ENCODE measurements at places on chromosomes 1 and 21.

- no peak for DNase-seq
These were observed 113.9 kb downstream of the SLC45A1 start for GRCh38 chr1:8431784-8432183.

GRCh38 chr1:42774928-42775526 is 8.0 kb downstream of the C1orf50 start:
- DNase-seq: no peak

GRCh38 chr1:184189361-184189760 is 137.8 kb downstream of the TSEN15 start:
- DNase-seq: no peak

DNA sequence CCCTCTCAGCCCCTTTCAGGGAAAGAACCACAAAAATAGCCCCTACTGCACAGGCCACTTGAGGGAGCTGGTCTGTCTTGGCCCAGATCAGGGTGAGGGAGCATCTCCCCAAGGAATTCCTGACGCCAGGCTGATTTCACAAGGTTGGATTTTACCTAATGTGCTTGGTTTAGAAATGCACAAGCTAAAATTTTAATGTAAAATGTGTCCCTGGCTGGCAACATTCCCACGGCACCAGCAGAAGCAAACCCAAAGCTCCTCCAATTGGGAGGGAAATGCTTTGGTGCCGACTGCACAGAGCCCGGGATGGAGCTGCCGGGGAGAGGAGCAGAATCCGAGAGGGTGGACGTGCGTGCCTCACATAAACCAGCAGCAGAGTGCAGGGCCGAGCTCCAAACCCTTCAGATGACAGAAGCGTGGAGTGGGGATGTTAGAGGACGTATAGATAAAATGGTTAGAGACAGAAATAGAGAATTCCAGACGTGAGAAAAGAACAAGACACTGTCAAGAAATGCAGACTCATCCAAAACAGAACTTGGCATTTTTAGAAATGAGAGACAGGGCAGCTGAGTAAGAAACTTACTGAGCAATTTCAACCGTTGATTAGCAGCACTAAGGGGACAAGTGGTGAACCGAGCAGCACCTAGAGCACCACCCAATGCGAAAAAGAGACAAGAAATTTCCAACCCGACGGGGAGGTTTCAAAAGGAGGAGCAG is 41.6 kb upstream of the TMEM52 start:
- DNase-seq: no peak

DNA sequence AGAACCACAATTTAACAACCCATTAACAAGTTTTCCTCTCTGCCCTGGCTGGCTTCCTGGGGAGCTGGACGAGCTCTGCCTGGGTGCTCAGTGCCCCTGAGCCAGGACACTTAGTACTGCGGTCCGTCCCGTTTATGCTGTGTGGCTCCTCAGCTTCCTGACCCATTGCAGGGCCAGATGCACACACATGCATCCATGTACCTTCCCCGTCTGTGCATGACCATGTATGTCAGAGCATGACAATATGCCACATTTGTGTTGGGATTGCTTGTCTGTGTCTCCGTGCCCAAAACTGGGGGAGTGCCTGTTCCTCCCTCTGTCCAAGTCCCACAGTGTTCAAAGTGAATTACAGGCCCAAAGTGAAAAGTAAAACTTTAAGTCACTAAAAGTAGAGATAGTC is 9.7 kb upstream of the TFF3 start:
- DNase-seq: no peak

DNA sequence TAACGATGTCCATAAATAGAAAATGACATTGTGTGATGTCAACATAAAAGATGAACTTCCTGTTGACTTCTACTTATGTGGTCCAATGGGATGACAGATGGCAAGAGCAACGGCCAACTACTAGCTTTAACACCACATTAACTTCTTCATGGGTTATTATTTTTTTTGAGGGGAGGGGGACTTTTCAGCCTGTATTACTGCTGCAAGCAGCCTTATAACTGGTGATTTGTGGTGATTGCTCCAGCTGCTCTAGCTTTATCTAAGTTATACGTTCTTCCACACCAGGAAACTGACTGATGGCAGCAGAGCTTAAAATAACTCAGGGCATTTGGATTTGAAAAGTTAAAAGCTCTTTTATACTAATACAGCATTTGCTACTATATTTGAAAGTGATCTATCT is 228.8 kb upstream of the B3GALT2 start:
- no peak for DNase-seq

GRCh38 chr21:39562791-39563770 is 49.7 kb upstream of the B3GALT5 start:
- no peak for DNase-seq

DNA sequence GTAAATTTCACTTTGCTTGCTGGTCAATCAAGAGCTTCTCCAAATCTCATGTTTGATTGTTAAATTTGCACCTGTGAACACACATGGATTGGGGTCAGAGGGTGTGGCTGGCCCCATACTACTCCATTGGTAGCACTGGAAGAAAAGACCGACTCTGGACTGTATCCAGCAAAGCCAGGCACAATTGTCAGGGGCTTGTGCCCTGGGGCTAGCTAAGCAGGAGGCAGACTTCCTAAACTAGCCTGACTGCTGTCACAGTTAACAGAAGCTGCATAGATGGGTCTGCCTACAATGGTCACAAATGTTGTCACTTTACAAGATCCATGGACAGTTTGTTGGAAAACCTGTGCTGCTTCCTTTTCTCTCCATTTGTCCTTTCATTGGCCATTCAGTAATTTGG is 421.0 kb downstream of the DSCAM start:
- DNase-seq: no peak

- DNase-seq: no peak
These were observed 21.5 kb downstream of the MAP3K7CL start for GRCh38 chr21:29151931-29152330.

GRCh38 chr21:35256468-35256988 is 207.4 kb upstream of the RUNX1 start:
- peak; percentile 95 for DNase-seq

DNA sequence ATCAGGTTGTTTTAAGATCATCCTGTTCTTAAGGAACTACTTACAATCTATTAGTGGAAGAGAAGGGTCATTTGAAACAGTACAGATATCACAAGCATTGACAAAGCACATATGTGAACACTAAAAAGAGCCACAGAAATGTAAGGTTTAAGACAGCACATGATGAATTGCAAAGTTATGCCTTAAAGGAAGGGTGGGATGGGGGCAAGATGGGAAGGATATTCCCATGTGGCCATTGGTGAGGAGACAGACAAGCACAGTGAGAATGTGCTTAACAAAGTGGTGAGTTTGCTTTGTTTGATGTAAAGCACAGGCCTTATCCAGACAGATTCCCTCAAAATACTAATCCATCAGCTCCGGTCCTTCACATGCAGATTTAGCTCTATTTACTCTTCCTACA is 151.6 kb upstream of the IVNS1ABP start:
- DNase-seq: no peak

DNA sequence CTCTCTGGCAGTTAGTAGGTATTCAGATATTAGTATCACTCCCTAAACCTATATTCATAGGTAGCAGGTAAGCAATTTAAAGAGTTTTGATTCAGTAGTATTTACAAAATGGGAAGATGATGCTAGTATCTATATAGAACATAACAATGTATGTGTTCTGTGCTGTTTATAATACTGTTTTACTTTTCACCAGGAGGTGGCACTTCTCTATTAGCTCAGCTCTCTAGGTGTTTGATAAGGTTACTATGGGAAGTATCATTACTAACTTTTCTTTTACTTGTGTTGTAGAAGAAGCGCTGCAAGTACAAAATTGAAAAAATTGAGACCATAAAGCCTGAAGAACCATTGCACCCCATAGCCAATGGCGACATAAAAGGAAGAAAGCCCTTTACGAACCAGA is 49.4 kb upstream of the FASLG start:
- peak; percentile 57 for DNase-seq

DNA sequence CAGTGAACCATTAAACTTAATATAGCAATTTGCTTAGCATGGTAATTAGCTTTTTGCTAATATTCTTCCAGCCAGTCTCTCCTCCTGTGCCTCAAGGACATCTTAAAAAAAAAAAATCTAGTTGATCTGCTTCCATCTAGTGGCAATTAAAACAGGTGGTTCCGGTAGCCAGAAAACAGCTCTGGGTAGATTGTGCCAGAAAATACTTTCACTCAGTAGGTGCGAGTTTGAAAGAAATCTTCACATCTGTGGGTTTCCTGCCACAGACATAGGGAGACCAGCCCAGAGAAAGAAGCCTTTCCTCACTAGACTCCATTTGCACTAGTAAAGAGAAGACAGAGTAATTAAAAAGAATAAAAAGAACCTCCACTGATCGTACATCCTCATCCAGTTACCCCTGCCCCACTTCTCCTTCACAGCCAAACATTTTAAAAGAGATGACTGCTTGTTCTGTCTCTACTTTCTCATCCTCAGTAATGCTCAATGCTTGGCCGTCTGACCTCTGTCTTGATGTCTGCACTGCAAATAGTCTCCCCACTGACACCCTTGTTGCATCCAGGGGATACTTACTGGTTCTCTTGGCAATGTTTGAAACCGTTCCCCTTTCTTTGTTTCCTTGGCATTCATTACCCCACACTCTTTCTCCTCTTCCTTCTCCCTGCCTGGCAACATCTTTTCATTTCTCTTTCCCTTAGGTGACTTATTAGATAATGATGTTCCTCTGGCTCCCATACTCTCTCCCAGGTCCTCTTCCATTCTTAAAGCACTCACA is 16.9 kb downstream of the SELL start:
- DNase-seq: no peak

GRCh38 chr1:56333461-56333860 is 245.9 kb downstream of the PLPP3 start:
- no peak for DNase-seq

- peak; percentile 51 for DNase-seq
These were observed 707 bp downstream of the PRCC start for GRCh38 chr1:156767879-156768604.

DNA sequence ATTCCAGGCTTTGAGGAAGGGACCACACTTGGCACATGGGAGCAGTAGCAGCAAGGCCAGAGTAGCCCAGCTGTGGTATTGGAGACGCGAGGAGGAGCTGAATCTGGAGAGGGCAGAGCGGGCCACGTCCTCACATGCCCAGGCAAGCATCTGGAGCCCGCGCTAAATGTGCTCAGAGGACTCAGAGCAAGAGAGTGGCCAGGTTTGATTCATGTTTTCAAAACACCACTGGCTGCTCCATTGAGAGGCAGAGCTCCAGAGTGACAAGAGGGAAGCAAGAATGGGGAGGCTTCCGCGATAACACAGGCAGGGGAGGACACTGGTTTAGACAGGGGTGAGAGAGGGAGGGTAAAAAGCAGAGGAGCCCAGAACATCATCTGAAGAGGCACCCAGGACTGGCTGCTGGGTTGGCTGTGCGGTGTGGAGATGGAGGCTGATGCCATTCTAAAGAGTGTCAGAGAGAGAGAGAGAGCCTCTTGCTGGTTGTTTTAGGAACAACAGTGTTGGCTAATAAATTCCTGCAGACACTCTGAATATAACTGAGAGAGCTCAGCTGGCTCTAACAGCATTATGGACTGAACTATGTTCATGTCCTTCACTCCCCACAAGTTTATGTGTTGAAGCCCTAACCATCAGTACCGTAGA is 32.3 kb downstream of the RCAN1 start:
- peak; percentile 30 for DNase-seq

DNA sequence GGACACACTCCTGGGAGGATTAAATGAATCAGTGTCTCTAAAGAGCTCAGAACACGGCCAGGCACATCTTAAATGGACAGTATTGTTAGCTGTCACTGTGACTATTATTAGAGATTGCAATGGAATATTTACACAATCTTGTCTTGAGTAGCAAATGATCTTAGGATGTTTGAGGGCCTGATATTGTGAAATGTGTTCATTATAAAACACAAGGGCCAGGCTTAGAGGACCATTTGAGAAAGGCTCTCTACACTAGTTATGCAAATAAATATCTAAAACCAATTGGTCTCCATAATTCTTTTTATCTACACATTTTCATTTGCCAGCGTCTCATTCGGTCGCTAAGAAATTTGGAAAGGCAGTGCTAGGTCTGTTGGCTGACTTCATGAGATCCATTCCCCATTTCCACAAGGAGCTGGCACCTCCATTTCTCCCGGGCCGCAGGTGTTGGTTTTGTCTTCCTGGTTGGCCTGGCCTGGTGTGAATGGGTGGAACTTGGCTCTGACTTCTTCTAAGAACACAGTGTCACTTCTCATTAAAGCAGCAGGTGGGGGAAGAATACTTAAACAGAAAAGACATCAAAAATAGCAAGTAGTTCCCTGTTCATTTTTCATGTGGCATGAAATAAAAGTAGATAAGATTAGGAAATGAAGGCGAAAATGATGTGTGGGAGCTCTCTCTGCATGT is 56.0 kb upstream of the PLXNA2 start:
- DNase-seq: no peak

DNA sequence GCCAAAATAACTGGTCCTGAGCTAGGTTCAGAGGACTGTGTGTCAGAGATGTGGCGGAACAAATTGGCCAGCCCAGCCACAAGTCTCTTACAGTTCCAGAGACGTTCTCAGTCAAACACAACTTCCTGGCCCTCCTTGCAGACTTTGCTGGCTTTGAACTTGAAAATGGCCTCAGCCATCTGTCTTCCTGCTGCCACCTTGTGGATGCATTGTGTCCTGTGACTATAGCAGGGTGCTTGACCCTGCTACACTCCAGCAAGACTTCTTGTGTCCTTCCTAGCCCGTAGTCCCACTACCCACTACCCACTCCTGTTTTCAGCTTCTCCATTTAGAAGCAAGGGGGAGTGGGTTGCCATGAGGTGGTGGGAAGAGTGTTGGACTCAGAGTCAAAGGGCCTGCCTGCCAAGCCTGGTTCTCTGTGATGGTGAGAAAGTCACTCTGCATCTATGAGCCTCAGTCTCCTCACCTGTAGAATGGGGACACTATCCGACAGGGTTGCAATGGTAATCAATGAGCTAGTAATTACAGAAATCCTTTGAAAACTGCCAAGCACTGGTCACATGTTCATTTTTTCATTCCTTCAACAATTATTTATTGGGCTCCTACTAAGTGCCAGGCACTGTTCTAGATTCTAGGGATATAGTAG is 109.9 kb downstream of the IGSF21 start:
- peak; percentile 52 for DNase-seq

DNA sequence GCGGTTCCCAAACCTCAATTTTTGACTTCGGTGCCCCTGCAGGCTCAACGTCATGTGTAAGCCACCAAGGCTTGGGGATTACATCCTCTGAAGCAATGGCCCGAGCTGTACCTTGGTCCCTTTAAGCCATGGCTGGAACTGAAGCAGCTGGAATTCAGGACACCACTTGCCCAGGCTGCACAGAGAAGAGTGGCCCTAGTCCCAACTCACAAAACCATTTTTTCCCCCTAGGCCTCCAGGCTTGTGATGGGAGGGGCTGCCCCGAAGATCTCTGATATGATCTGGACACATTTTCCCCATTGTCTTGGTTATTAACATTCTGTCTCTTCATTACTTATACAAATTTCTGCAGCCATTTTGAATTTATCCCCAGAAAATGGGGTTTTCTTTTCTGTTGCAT is 233.3 kb upstream of the ADGRL4 start:
- DNase-seq: no peak

GRCh38 chr1:34398916-34399275 is 222.2 kb downstream of the C1orf94 start:
- DNase-seq: peak; percentile 33

DNA sequence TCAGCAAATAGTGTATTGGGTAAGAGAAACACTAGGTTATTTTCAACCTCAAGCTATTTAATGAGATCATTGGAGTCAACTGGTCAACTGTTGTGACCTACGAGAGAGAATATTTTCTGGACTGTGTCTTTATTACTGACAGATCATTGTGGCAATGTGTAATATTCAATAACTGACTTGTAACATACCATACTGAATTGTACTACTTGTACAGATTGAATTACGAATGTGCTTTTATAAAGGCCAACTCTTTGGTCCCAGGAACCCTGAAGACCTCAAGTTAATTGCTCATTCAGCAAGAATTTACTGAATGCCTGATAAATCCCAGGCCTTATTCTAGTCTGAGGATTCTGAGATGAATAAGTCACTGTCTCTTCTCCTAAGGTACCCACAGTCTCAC is 56.1 kb upstream of the CAMK1G start:
- peak; percentile 73 for DNase-seq

All from DMS53 (cell line).